Activated CD4-positive, alpha-beta T cell treated with anti-CD3 and anti-CD28 coated beads, Interleukin-2, amount 50 U/mL, for 24 hours (primary cell): ENCODE measurements at places on chromosomes 11 and 22.

DNA sequence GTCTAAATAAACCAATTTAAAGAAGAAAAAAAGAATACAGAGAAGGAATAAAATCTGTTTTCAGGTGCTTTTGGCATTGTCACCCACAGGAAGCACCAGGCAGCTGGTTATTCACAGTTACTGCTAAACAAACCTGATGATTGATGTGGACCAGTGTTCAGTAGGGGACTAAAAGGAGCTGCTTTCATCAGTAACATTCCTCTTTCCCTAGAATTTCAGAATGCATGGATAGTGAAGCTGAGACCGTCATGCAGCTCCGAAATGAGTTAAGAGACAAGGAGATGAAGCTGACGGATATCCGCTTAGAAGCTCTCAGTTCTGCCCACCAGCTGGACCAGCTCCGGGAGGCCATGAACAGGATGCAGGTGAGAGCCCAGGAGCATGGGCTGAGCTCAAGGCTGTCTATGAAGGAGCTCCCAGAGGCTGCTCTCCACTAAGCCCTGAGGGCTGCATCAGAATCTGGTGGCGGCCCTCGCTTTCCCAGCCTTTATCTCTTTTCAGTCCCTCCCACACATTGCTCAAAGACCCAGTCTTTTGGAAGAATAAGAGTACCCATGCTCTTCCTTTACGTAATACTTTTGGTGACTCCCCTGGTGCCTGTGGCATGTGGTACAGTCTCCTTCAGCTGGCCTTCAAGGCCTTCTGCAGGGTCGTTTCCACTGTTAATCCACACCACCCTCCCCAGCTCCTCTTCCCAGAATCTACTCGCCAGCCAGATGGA is 69.5 kb downstream of the DBX1 start:
- DNase-seq: no peak

DNA sequence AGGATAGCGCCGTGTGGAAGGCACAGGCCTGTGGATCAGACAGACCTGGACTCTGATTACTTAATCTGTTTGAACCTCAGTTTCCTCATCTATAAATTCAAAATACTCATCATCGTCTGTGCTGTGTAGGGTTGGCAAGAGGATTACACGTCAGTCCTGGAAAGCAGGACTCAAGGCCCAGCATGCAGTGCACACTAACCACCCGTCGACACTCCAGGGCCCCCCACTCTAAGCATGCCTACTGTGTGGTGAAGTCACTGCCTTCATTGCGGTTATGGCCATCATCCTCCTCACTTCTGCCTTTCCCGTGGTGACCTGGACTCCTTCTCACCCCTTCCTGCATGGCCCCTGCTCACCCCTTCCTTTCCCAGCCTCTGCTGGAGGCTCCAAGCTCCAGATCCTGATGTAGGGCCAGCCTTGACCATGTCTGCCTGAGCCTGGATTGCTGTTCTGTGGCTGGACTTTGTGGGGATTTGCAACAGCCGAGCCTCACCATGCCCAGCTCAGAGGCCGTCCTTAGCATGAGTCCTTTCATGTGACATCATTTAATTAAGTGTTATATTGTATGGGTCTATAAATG is 1158.0 kb downstream of the TBC1D22A start:
- no peak for DNase-seq

DNA sequence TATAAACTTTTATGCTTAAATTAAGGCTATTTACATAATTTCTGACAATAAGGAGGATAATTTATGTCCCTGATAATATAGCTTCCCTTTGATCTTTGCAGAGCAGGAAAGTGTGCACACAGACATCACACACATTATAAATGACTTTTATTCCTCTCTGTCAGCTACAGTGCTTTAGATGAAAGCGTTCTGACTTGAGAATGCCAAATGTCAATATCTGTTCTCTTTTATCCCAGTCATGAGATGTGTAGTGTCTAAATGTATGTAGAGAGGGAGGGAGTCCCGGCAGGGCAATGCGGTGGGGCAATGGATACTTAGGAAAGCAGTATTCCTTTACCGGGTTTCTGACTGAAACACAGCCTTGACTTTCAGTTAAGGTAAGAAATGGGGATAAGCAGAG is 225.4 kb upstream of the CHORDC1 start:
- DNase-seq: no peak

DNA sequence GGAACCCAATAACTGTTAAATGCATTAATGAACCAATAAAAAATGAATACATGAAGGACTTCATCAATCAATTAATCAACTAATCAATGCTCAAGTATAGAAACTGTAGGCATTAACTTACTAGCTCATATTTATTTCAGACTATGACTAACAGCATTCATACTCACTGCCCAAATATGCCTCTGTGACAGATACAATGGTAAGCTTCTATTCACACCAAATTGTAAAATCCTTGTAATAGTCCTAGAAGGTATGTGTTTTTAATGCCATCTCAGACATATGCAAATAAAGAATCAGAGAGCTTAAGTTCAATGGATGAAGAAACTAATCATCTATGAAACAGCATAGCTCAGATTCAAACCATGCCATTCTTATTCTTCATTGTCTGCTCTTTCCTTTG is 1253.6 kb upstream of the TENM4 start:
- no peak for DNase-seq

DNA sequence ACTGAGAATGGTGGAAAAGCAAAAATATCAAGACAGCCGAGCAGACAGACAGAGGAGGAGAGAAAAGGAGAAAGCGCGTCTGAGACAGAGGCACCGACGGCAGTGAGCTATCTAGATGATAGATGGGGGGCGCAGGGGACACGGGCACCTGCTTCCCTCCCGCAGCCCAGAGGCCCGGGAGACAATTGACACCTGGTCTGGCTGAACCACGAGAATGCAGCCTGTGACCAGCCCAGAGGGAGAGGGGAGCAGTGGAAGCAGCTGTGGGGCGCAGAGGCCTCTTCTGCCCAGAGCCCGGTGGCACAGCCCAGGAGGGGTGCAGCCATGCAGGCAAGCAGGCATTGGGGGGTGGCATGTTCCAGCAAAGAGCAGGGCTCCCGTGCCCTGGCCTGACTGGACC is 48.2 kb downstream of the ELFN2 start:
- DNase-seq: no peak

GRCh38 chr11:60899977-60900376 is 6.4 kb downstream of the PRPF19 start:
- no peak for DNase-seq

DNA sequence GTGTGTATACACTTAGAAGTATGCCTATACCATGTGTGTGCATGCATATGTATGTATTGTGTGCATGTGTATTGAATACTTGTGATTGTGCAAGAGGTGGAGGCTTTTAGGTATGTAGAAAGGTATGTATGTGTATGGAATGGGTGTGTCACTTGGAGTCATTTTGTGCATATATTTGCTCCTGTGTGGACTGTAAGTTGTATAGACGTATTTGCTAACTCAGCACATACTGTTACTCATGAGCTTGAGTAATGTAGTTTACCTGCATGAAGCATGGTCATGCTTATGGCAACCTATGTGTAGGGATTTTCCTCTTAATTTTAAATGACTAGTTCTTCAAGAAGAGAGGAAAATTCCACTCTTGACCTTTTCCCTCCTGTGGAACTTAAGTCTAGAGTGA is 507.6 kb upstream of the LARGE1 start:
- no peak for DNase-seq

GRCh38 chr22:30823015-30823370 is 128.3 kb downstream of the OSBP2 start:
- no peak for DNase-seq

- no peak for DNase-seq
These were observed 14.6 kb upstream of the ANO1 start for GRCh38 chr11:70063555-70063954.

- no peak for DNase-seq
These were observed 20.9 kb upstream of the MPPED1 start for GRCh38 chr22:43390872-43391271.

DNA sequence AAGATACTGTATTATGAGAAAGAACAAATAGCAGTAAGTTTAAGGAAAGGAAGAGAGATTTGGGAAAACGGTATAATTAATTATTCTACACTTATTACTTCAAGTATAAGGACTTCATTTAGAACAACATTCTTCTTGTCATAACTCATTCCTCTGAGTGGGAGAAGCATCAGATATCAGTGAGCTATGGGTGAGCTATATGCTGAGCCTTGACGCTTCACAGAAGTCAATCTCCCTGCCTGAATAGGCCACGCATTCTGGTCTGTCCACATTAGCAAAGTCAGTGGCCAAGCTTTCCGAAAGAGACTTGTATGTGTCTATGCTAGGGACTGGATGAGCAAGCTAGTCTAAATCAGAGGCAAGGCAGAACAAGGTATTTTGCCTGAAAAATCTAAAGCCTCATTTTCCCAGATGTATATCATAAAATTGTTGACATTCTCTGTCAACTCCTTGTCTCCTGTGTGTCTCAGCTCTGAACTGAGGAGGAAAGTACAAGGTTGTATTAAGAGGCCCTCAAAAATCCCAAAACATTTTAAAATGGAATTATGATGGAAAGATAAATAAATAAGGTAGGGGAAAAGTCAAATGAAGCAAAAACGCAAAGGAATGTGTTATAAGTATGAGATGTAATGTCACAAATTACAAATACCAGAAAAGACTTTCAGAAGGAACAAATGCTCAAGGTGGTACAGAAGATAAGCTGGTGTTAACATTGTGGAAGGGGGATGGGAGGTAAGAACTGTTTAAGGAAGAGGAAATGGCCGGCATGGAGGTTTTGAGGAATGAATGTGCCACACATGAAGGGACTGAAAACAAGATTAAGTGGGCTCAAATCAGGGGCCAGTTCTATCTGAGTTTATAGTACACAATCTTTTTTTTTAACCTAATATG is 1.4 kb downstream of the OR52N2 start:
- DNase-seq: no peak

- DNase-seq: no peak
These were observed 1.4 kb upstream of the TRMT2A start for GRCh38 chr22:20118300-20119020.

GRCh38 chr11:44986315-44986714 is 35.6 kb upstream of the TP53I11 start:
- no peak for DNase-seq

DNA sequence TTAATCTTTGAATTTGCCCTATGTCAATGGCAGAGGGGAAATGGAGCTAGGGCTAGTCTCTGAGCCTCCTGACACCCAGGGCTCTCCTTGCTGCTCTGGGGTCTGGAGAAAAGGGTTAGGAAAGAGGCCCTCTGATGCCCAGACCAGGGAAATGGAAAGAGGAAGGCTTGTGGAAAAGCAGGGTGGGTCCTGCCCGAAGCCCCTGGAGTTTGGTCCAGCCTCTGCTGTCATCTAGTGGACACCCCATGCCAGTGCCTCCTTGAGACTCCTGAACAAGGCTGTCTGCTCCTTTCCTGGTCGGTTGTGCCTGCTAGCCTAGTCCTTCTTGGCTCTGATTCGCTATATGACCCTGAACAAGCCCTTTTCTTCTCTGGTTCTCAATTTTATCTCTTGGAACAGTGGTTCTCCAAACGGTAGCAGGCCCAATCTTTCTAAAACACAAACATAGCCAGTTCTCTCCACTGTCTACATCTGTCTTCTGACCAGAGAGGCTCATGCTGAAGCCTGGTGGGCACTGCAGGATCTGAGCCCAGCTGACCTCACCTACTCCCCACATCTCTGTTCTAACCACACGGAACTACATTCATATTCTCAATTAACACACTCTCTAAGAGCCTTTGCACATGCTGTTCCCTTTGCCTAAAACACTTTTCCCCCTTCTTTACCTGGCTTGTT is 8.8 kb upstream of the PLA2G3 start:
- peak; percentile 22 for DNase-seq

- no peak for DNase-seq
These were observed 424.3 kb upstream of the FAT3 start for GRCh38 chr11:91800208-91800914.

GRCh38 chr11:66368484-66368883 is 3.1 kb downstream of the SLC29A2 start:
- DNase-seq: no peak

- DNase-seq: no peak
These were observed 337 bp downstream of the OR52B6 start for GRCh38 chr11:5581014-5581413.

- DNase-seq: no peak
These were observed 29.5 kb upstream of the SCUBE2 start for GRCh38 chr11:9120664-9121468.

DNA sequence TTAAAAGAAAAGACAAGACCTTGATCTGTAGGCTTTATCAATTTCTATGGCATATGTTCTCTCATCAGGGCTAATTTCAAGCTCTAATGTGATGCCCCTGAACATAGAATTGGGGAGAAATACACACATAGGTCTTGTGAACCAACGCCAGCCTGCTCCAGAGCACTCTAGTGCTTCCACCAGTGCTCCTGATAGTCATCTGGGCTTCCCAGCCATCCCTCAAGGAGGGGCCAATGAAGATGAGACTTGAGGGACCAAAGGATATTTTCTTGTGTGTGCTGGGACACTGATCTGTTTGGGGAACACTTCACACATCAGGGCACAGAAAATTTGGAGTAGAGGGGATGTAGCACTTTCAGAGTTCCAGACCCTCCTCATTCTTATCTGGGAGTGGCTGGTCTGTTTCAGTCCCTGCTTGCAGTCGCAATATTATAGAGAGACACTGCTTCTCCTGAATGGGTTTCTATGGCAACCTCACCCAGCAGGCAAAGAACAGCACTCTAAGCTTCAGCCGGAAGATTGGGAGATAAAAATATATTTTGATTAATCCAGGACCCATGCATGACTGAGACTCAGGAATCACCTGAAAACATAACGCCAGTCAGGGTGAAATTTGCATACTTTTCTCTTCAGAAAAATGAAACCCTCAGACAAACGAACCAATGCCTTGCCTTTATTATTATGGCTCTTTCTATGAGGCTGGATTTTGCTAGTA is 28.4 kb upstream of the SCN3B start:
- DNase-seq: no peak

- DNase-seq: no peak
These were observed 7.1 kb downstream of the TBX1 start for GRCh38 chr22:19767427-19768341.

DNA sequence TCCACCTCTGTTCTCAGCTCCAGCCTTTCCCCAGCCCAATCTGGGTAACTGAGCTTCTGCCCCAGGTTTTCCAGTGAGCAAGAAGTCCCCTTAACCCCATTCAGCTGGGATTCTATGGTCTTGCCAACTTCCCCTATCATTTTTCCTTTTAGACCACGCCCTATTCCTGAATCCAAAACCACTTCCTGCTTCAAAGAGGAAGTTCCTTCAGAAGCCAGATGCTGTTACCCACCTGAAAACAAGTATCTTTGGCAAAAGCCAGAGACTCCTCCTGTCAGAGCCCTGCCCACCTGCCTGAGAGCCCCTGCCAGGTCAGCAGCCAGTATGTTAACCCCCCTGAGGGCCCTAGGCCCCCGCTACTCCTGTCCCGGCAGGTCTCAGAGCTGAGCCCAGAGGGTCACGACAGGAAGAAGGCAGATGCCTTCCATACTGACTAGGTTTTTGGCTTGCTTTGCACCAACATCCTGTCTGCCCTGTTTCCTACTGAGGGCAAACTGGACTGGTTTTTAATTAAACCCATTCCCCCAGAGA is 20.3 kb upstream of the MICAL2 start:
- no peak for DNase-seq
